ENCODE measurements at places on chromosomes 4 and X.

- no peak for DNase-seq
These were observed 42.0 kb downstream of the PSAPL1 start for GRCh38 chr4:7392438-7393421.

DNA sequence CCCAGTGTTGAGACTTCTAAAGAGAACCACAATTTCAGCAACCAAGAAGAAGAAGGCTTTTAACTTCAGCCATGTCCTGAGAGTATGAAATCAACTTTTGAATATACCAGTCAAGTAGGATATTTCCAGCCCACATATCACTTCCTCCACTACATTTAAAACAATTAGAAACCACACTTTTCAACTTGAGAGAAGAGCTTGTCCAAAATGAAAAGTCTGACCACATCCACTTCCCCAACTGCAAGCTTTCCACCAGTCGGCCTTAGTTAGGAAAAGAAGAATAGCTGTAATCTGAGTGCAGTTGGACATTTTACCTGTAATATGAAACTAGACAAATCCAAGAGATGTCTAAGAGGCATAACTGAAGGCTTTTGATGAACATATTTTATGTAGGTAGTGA is 101.9 kb upstream of the SLC7A11 start:
- DNase-seq: no peak

DNA sequence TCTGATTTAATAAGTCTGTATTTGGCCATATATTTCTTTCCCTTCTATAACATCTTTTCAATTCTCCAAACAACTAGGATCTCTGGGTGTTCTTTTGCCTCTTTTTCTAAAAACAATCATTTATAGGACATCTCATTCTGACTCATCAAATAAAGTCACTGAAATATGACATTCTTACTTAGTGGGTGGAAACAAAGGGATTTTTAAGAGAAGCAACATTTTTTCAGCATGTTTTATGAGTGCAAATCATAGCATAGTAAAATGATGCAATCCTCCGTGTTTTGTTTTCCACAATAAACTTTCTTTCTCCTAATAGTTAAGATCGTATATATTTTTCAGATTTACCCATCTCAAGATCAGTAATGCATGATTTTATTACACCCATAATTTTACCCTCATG is 179.8 kb downstream of the SPCS3 start:
- DNase-seq: no peak

DNA sequence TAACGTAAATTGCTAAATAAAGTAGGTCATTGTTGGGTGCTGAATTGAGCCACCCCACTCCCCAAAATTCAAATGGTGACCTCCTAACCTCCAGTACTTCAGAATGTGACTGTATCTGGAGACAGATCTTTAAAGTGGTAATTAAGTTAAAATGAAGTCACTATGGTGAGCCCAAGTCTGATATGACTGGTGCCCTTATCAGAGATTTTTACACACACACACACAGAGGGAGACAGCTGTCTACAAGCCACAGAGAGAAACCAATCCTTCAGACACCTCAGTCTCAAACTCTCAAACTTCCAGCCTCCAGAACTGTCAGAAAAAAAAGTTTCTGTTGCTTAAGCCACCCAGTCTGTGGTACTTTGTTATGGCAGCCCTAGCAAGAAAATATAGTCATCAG is 879.2 kb upstream of the INTU start:
- no peak for DNase-seq

DNA sequence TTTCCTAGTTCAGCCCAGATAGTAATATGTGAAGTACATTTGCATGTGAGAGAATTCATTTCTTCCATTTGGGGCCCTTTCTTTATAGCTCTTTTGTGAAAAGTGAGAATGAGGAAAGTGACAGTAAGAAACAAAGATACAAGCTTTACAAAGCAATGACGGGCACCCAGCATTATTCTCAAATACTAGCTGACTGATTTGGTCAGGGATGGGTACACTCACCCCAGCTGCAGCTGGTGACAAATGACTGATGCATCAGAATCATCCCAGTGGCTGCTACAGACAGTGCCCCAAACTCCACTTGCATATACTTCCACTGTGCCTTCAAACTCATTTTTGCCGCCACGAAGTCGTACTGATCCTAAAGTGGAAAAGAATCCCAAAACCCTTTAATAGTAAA is 14.8 kb downstream of the PRSS12 start:
- DNase-seq: no peak

GRCh38 chrX:38151441-38151840 is 69.2 kb downstream of the SRPX start:
- no peak for DNase-seq

DNA sequence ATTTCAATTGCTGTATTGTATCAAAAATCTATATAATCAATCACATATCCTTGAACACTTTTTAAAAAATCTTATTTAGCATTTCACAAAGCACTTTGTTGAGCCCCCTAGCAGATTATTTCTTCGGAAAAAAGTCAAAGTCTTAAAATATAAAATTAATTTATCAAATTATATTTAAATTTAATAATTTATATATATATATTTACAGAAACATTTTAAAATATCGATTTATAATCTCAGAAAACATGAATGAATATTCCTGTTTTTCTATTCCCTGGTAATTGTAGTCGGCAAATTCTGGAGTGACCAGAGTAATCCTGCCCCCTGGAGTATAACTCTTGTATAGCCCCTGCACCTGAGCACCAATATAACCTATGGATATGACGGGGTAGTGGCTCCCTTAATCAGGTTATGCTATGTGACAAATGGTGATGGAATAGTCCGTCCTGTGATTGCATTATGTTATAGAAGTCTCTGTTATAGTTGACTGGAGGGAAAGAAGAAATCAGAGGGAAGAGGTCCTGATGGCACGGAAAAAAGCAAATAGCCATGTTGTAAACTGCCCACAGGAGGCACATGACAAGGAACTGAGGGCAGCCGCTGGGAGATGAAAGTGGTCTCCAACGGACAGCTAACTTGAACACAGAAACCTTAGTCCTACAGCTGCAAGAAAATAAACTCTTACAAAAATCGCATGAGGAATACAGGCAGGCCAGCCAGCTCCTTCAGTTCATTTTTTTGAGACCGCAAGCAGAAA is 1092.3 kb downstream of the ARAP2 start:
- DNase-seq: no peak

DNA sequence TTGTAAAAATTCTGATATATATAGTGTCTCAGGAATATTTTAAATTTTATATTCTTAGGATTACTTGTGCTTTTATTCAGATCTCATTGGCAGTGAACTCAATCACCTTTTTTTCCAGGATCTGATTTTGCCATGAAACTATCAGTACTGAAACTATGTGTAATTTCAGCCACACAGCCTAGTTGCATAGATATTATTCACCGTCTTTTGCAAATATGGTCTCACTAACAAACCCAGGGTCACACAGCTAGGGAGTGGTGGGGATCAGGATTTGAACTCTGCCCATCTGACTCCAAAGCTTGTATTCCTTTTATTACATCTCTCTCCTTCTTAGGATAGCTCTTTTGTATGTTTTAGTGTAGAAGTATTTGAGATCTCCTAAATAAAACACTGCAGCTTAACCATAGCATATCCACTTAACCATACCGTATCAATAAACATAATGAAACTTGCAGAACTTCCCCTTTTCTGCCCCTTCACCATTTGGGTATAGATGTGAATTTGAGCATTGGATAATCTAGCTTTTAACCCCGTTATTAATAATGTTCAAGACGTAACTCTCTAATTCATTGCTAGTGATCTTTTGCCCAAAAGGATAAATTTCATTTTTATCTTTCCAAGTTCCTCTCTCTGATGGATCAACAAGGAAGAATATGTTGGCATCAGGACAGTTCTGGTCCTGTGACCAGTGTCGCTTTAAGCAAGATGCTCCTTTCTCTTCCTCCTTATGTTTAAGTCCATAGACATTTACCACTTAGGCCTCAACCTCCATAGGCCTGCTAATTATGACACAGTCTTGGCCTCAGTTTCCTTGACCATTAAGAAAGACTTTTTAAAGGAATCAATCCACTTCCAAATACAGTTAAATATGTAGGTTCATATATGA is 74.6 kb downstream of the RAPGEF2 start:
- DNase-seq: no peak

- DNase-seq: no peak
These were observed 14.1 kb upstream of the SCRG1 start for GRCh38 chr4:173413036-173413435.

DNA sequence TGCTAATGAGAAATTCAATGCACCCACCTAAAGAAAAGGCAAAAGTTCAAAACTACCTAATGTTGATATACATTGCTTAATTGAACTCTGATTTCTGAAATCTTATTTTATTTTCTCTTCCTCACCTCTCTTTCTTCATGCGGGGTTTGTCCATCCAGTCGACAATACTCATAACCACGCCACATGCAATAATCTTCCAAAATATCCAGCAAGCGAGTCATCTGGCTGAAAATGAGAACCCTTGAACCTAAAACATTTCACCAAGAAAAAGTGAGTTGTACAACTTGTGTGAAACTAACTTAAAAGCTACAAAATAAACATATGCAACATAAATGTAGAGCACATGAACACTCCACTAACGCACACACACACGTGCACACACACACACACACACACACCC is 26.7 kb downstream of the SMARCA1 start:
- DNase-seq: no peak

- no peak for DNase-seq
These were observed 3.6 kb upstream of the THOC2 start for GRCh38 chrX:123736333-123736921.

DNA sequence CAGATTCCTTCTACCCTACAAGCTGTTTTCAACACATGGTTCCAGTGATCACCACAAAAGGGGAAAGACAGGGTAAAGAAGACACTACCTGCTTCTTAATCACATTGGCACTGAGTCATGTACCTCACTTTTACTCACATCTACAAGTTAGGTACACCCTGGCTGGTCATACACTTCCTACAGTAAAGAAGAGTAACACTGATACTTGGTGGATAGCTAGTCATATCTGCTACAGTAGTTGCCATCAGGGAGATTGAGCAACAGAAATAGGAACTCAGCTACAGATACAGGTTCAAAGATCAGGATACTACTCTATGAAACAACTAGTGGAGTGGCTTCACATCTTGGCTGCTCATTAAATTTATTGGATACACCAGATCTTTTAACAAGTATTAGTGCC is 105.4 kb upstream of the DIAPH2 start:
- DNase-seq: no peak

- no peak for DNase-seq
These were observed 57.4 kb downstream of the CCSER1 start for GRCh38 chr4:90184560-90184959.

GRCh38 chr4:113908829-113909228 is 70.6 kb downstream of the ARSJ start:
- DNase-seq: no peak

DNA sequence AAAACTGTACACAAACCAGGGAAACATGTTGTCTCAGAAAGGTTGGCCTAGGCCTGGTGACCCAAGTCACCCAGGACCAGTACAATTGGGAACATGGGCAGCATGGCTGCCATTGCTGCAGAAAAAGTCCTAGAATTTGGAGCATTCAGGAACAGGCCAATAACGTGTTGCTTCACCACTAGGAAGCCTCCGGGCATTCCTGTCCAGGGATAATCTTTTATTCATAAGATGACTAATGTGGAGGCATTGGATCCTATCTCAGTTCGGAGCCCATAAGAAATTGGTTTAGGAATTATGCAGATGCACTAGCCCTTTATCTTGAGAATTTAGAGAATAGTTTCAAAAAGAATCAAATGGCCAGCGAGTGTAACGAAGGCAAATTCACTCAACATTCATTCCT is 242.8 kb upstream of the NDST4 start:
- no peak for DNase-seq

DNA sequence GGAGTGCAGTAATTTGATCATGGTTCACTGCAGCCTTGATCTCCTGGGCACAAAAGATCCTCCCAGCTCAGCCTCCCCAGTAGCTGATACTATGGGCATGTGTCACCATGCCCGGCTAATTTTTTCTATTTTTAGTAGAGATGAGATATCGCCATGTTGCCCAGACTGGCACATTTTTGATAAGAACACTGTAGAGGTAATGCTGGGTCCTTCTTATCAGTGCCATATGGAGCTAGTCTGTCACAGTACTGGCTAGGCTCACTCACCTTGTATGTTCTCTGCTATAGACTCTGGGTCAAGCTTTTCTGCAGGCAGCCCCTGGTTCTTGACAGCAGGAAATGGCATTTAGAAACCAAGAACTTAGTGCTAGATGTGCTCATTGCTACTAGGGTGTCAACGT is 53.9 kb downstream of the BCOR start:
- no peak for DNase-seq

- no peak for DNase-seq
These were observed 231.5 kb downstream of the MAML3 start for GRCh38 chr4:139922406-139923024.

GRCh38 chr4:4659871-4660651 is 118.2 kb upstream of the STX18 start:
- no peak for DNase-seq

- no peak for DNase-seq
These were observed 37.2 kb upstream of the ARX start for GRCh38 chrX:25052798-25053534.

DNA sequence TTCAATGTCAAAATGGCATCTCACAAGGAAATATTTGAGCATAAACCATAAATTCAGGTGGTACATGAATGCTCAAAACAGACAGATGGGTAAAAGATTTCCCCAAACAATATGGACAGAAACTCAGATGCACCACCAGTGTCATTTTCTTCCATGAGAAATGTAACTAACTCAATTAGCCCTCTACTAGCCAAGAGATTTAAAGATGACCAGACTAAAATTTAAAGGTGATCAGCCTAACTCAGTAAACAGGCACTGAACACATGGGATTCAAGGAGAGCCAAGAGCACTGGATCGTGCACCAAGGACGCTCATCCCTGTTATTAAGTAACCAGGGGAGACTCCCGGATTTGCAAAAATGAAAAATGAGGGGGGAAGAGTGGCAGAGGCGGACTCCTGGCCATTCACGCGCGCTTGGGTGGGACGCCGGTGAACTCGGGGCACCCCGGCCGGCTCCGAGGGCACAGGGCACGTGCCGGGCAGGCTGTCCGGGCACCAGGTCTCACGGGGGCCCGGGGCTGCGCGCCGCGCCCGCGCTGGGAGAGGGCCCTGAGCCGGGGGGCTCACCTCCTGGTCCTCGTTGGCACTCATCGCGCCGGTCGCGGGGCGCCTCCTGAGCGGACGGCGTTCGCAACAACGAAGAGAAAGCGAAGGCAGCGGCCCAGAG is 490 bp downstream of the RWDD4 start:
- DNase-seq: no peak

DNA sequence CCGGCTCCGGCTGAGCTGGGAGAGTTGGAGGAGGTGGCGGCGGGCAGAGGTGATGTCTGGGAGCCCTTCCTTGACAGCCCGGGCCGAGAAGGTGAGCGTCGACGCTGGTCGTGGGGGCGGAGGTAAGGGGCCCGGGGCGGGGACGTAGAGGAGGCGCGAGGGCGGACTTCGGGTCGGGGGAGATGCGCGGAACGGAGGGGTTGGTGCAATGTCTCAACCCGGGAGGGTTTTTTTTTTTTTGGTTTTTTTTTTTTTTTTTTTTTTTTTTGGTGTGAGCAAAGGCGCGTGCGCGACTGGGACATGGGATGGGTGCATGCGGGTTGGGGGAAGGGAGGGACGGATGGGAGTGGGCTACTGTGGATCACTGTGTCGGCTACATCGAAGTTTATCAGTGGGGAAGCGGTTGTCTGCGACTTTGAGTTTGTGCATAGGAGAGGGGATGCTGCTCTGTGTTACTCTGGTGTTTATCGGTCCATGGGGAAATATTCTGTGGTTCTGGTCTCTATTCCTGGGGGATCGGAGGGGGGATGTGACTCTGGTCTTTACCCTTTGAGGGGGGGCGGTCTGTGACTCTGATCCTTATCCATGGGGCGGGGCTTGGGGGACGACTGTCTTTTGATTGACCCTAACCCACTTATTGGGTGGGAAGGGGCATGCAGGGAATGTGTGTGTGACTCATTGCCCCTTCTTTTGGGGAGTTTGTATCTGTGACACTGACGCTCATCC is 537 bp downstream of the RBM10 start:
- no peak for DNase-seq
